Heart left ventricle (tissue), 16 donors: ENCODE measurements at places on chromosomes 4 and X. TPM values are rescaled to one million over a fixed set of nuclear protein-coding genes. Genes with fewer than 3 reads are reported as not detected.

DNA sequence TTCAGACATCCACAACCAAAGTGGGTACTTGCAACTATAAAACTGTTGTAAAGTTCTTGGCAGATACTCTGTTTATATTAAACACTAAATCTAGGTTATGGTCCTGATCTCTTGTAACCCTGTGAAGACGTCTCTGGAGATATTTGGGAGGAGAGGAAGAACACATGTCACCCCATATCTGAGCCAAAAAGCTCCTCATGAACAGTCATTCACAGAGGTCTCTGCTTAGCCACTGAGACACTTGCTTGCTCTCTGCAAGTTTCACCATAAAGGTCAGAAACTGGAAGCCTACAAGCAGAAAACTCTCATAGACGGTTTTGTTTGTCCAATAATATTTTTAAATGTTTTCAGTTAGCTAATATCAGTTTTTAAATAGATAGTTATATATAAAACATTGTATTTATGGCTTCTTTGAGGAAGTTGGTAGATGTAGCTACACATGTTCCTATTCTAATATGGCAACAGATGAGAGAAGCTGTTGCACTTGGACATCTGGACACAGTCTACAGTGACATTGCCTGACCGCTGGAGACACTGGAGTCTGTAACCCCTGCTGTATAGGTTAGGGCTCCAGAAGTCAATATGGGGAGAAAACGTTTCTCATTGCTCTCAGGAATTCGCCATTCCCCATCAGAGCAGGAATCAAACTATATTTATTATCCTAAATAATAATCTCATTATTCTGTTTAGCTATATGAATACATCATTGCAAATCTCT, 73.6 kb downstream of the C4orf46 start:
- H3K4me3 ChIP-seq, result no peak overlapping the region
- H3K36me3 ChIP-seq, result no peaks in the 10 kb centered on the region
- H3K27me3 ChIP-seq, result peaks cover 3% of the 10 kb centered on the region

GRCh38 chr4:73707918-73708577, 32.3 kb upstream of the CXCL8 start:
- H3K27ac ChIP-seq, result no peak overlapping the region
- H3K27me3 ChIP-seq, result no peaks in the 10 kb centered on the region
- peaks cover 19% of the 10 kb centered on the region for H3K4me1 ChIP-seq
- no peaks in the 10 kb centered on the region for H3K36me3 ChIP-seq

Gene DDIT4L
- 0.45 TPM for total RNA-seq

DNA sequence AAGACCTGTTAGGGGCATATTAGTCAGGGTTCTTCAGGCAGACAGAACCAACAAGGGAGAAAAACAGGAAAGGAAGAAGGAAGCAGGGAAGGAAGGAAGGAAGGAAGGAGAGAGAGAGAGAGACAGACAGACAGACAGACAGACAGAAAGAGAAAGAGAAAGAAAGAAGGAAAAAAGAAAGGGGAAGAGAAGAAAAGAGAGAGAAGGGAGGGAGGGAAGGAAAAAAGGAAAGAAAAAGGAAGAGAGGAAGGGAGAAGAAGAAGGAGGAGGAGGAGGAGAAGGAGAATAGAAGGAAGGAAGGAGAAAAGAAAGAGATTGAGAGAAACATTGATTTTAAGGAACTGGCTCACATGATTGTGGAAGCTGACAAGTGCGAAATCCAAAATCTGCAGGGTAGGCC, 89.0 kb downstream of the DHX15 start:
- DNase-seq, result no peak
- H3K4me3 ChIP-seq, result no peak overlapping the region
- H3K27ac ChIP-seq, result no peak overlapping the region
- no peaks in the 10 kb centered on the region for H3K27me3 ChIP-seq
- H3K36me3 ChIP-seq, result no peaks in the 10 kb centered on the region

DNA sequence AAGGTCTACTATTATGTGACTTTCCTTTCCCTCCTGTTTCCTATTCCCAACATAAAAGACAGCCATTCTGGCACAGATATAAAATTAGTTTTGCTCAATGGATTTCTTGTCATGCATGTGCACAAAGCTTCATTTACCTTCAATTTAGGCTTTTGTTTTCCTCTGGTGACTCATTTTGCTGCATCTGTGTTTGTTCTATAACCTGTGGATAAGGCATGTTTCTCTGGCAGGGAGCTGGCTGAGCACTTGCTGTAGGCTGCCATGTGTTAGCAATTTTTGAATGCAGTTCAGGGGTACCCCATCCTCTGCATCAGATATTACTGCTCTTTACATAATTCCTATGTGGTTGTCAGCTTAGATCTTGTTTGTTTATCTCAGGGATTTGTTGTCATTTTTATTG, 202.8 kb upstream of the GRID2 start:
- no peaks in the 10 kb centered on the region for H3K36me3 ChIP-seq
- H3K4me3 ChIP-seq, result no peak overlapping the region
- no peak for DNase-seq

- no peak overlapping the region for H3K4me3 ChIP-seq
- DNase-seq, result no peak
- no peaks in the 10 kb centered on the region for H3K27me3 ChIP-seq
These were observed 25.2 kb upstream of the SMIM10L2A start for GRCh38 chrX:135396566-135396965.

- DNase-seq, result no peak
- no peaks in the 10 kb centered on the region for H3K27me3 ChIP-seq
- H3K27ac ChIP-seq, result no peak overlapping the region
- H3K4me3 ChIP-seq, result no peak overlapping the region
- H3K36me3 ChIP-seq, result no peaks in the 10 kb centered on the region
These were observed 369.4 kb upstream of the NDST3 start for GRCh38 chr4:117664706-117665444.

Gene CCDC120
- 1.1 TPM for total RNA-seq
